ENCODE measurements at places on chromosomes 5 and 9.
A peak's percentile ranks its signal among the peaks of the same experiment; 100 is the strongest.

GRCh38 chr9:95505717-95506427, 10.9 kb downstream of the PTCH1 start:
- DNase-seq: peak; percentile 49

- DNase-seq: peak; percentile 29
Observed at GRCh38 chr9:18256568-18256967, 217.4 kb upstream of the ADAMTSL1 start.

DNA sequence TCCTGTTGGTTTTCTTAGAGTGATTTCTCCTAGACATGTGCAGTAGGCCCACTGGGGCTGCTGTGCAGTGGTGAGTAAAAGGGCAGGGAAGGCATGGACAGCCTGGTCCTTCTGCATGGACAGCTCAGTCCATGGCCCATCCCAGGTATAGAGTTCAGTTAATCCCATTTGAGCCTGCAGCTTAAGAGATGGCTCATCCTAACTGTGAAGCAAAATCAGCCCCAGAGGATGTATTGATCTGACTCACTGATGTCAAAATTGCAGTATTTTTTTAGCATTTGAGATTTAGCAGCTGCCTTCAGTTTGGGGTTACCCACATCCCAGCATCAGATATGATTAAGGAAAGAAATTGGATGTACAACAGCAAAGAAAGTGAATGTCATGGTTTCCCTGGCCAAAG, 93.4 kb downstream of the PDE6A start:
- no peak for DNase-seq

DNA sequence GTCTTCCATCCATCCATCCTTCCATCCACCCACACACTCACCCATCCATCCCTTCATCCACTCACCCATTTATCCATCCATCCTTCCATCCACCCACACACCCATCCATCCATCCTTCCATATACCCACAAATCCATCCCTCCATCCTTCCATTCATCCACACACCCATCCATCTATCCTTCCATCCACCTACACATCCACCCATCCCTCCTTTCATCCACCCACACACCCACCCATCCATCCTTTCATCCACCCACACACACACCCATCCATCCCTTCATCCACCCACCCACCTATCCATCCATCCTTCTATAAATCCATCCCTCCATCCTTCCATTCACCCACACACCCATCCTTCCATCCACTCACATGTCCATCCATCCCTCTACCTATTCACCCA, 23.6 kb downstream of the DRD1 start:
- no peak for DNase-seq

- no peak for DNase-seq
Observed at GRCh38 chr9:86602715-86603114, 248.5 kb upstream of the TUT7 start.

- DNase-seq: no peak
Observed at GRCh38 chr9:135605238-135605781, 34.0 kb downstream of the GLT6D1 start.

- no peak for DNase-seq
Observed at GRCh38 chr9:111762556-111762955, 32.2 kb downstream of the SHOC1 start.

GRCh38 chr5:115394531-115394930, 98.1 kb upstream of the CCDC112 start:
- DNase-seq: no peak

DNA sequence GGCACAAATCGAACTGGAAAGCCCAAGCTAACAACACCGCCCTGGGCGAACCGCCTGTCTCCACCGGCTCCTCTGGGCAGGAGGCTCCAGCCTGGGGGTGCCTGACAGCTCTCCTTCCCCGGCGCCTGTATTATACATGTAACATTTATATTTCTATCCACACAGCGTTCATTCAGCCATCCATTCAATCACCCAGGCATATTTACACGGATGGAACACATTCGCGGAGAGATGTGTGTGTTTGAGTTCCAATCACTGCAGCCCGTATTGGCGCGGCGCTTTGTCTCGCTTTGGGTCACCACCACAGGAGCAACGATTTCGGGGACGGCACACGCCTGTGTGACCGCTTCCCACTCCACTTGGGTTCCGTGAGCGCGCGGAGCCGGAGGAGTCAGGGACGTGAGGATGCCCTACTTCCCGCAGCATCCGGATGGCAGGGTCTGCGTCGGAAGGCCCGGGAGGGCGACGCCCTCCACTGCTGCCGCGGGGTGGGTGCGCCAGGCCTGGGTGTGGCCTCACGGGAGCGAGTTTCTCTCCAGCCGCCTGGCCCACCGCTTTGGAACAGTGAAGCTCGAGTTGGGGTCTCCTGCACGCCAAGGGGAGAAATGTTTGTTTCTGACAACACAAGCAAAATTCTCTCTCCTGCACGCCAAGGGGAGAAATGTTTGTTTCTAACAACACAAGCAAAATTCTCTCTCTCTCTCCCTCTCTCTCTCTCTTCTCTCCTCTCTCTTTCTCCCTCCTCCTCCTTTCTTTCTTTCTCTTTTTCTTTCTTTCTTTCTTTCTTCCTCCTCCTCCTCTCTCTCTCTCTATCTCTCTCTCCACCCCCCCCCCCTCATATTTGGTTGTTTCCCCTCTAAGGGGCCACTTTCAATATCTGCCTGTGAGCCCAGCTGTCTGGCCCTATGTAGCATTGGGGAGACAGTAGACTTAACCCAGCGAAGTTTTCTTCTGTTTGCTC, 1.1 kb upstream of the SV2C start:
- no peak for DNase-seq

DNA sequence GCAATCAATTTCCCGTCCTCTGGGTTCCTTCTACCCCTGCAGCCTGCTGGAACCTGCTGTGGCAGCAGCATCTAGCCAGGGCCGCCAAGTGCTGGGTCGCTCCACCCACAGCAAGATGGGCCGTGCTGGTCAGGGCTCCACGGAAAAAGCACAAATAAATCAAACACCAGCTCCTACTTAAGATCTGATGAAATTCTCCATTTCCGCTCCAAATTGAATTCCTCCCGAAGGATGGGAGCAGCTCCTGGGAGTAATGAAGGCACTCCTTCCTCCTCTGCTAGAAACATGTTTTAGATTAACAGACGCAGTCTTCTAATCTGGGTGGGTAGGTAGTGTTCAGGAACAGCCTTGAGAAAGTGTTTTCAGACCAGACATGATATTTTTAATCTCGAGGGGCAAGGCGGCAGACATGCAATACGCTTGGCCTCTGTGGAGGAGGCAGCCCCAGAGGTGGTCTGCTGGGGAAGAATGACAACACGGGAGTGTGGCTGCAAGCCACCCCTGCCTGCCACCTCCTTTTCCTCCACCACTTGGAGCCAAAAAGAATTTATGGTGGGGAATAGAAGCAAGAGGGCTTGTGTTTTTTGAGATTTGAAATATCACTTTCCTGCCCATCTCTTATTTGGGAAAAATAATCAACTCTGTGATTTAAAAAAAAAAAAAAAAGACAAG, 194.1 kb downstream of the AOPEP start:
- DNase-seq: no peak

DNA sequence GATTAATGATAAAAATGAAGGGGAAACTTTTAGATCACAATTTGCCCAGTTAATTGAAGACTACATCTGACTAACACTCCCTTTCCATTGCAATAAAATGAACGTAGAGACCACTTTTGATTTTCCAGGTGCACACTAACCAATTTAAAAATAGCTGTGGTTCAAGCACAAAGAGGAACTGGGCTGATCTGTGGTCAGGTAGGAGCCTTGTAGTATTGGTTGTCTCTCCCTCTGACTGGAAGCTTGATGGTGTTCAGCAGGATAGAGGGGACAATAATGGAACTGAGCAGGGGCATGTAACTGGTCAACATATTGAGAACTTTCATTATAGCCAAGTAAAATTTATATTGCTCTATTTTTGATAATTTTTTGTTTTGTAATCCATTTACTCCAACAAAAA, 886.8 kb upstream of the SEMA6A start:
- no peak for DNase-seq

DNA sequence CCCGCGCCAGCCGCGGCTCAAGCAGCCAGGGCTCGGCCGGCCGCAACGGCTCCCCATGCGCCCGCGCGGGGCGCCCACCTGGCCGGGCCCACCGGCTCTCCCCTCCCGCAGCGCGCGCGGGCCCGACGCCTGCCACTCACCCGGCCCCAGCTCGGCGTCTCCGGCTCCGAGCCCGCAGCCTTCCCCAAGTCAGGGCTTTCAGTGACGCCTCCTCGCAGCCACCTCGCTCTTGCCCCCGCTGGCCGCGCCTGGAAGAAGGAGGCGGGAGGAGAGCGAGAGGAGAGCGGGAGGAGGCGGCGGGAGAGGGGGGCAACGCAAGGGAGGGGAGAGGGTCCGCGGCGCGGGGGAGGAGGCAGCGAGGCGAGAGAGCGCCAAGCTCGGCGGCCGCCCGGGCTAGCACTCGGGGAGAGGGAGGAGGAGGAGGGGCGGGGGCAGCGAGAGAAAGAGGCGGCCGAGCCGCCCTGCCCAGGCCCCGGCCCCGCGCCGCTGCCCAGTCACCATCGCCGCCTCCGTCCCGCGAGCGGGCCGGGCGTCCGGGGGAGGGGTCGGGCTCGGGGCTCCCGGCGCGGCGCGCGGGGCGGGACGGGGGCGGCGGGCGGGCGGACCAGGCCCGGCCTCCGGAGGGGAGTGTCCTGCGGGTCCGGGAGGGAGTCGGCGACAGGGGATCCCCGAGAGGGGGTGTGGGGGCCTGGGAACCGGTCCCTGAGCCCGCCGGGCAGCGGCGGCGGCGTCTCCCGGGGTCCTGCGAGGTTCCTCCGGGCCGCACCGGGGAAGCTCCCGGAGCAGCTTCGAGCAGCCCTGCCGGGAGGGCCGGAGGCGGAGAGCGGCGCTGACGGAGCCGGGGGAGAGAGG, at the start of gene LHFPL2:
LHFPL2 (minus strand) TSS at position 414 of the 852 bp plus-strand sequence. CDS start 138,559 bp downstream, outside the sequence.
- DNase-seq: peak; percentile 73

Data from kidney tubule cell (primary cell).